CD8-positive, alpha-beta T cell (primary cell): ENCODE measurements at places on chromosomes 5 and 9.

DNA sequence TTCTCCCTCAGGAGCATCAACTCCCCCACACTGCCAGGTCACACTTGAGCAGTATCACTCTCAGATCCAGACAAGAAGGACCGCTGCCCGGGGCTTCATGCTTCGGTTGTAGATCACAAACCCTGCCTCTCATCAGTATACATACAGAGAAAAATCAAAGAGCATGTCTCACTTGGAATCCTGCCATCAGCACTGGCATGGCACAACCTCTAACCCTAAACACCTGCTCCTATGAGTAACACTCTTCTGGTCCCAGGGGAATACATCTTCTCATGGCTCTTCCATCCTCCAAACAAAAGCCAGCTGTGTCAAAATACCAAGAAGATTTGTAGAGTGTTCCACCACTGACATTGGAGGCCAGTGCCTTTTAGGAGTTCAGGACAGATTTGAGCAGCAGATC, 84.8 kb upstream of the MIER3 start:
- DNase-seq, result no peak

DNA sequence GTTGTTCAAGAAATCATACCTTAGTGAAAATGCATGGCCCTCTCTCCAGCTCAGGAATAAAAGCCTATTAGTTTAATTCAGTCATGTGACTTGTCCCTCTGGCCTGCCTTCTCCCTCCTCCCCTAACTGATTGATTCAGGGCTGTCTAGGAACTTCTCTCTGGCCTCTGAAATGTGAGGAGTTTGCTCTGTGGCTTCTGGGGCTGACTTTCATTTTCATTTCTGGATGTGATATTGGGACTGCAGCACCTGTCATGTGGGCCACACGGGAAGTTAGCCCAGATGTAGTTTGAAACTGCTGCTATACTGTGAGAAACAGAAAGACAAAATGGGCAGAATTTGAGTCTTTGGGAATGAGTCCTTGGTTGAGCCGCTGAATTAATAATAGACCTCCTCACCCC, 44.8 kb downstream of the PARP8 start:
- peak; percentile 47 for DNase-seq

- peak; percentile 52 for DNase-seq
These were observed 198.8 kb downstream of the AUH start for GRCh38 chr9:91162784-91163443.

- DNase-seq, result no peak
These were observed 103.3 kb downstream of the SYK start for GRCh38 chr9:90904706-90905478.

- DNase-seq, result no peak
These were observed 55.7 kb upstream of the DPYSL3 start for GRCh38 chr5:147565524-147565923.

- no peak for DNase-seq
These were observed 359.8 kb upstream of the FAM174A start for GRCh38 chr5:100175346-100175745.

GRCh38 chr5:81427566-81427965, 33.6 kb upstream of the ACOT12 start:
- no peak for DNase-seq

DNA sequence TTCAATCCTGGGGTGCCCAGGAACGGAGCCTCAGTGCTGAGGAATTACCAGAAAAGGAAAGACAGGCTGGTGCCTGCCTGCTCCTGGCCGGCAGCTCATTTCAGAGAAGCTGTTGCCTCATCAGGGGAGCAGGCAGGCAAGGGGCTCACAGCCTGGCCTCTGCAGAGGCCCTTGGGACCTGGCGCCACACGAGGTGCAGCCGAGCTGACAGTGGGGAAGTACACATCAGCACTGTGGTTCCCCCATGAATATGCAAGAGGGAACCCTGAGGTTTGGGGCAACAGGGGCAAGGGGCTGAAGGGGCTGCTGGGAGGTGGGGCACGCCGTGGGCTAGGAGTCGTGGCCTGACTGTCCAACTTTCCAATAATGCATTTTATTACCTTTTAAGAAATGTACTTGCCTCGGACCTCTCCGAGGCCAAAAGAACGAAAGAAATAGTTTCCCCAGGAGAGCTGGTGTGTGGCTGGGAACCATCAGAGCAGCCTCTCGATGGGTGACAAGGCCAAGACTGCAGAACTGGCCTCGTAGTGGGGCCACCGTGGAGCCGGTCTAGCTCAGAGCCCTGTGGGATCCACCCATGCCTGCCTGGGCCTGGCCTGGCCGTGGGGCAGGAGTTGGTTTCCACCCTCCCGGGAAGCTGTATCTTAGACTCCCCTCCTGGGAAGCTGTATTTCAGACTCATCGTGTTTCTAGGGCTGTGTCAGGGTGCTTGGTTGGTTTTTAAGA, 198.6 kb downstream of the PAX5 start:
- no peak for DNase-seq

DNA sequence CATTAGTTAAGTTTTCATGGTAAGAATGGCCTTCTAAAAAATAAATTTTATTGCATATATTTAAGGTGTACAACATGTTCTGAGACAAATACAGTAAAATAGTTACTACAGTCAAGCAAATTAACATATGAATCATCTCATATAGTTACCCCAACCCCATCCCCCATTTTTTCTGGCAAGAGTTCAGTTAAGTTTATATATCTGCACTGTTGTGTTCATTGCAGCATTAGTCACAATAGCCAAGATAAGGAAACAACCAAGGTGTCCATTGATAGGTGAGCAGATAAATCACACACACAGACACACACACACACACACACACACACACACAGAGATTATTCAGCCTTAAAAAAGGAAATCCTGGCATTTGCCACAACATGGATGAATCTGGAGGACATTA, 37.2 kb upstream of the OTULIN start:
- no peak for DNase-seq

- DNase-seq, result no peak
These were observed at the start of gene DIPK1B for GRCh38 chr9:136711751-136712689. TSS of gene DIPK1B (plus strand) at chr9:136712572. CDS start at chr9:136712666, 94 bp downstream.

GRCh38 chr9:29928072-29928471, 2354.8 kb upstream of the C9orf72 start:
- DNase-seq, result no peak

DNA sequence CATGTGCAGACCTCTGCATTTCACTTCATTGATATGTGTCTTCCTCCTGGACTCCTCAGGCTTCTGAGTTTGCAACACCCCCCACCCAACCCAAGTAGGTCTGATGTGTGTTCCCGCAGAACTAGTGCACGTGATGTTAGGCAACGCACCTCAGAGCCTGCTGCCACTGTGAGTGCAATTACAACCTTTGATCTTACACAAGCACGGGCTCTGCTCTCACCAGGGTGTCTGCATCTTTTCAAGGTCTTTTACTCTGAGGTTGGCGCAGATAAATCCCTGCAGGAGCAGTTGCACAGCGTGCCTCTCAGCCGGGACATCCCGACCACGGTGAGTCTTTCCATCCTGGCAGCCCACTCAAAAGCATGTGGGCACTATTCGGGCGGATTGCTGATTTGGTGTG, 80.1 kb downstream of the EGFLAM start:
- DNase-seq, result no peak

- DNase-seq, result peak; percentile 81
These were observed 40.6 kb upstream of the SAP30L start for GRCh38 chr5:154405078-154405792.

DNA sequence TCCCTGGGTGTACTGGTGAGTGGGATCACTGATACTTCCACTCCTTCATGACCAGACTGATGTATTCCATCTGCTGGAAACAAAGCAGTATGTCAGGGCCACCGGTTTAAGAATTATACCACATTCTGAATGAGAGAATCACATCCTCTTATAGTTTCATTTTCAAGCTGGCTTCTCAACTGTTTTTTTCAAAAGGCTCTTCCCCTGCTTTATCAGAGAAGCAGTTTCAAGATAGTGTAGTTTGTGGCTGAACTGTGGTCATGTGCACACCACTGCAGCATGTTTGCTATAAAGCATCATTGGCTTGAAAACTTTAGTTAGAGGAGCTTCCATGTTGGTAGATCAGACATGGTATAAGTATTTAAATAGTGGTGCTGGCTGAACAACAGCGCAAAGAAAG, 450.5 kb upstream of the CDH10 start:
- DNase-seq, result no peak

GRCh38 chr9:76351006-76351405, 43.2 kb downstream of the RFK start:
- no peak for DNase-seq

DNA sequence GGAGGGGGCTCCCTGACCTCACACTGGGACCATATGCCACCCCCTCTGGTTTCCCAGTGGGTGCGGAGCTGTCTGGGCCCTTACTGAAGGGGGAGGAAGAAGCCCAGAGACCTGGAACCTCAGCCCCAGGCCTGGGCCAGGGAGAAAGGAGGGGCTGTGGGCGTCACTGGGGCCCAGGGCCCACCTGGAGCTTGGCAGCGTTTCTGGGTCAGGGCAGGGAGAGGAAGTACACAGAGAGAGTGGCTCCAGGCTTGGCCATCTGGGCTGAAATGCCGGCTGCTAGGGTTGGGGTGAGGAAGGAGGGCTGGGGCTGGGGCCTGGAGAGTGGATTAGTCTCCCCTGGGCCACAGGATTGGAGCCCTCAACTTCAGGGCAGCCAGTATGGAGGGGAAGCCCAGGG, 6.4 kb upstream of the DAB2IP start:
- no peak for DNase-seq

- DNase-seq, result no peak
These were observed 40.6 kb downstream of the TMEM174 start for GRCh38 chr5:73213566-73213998.

DNA sequence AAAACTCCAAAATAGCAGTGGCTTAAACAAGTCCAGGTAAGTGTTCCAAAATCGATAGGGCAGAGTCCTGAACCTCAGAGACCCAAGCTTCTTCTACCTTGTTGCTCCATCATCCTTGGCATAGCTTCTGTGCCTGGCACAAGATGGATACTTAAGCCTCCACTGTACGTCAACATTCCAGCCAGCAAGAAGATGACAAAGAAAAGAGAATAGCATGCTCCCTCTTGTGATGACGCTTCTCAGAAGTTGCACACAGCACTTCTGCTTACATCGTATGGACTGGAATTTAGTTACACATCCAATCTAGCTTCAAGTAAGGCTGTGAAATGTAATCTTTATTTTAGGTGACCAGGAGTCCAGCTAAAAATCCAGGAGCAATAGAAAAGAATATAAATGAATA, 227.4 kb downstream of the ESM1 start:
- no peak for DNase-seq

DNA sequence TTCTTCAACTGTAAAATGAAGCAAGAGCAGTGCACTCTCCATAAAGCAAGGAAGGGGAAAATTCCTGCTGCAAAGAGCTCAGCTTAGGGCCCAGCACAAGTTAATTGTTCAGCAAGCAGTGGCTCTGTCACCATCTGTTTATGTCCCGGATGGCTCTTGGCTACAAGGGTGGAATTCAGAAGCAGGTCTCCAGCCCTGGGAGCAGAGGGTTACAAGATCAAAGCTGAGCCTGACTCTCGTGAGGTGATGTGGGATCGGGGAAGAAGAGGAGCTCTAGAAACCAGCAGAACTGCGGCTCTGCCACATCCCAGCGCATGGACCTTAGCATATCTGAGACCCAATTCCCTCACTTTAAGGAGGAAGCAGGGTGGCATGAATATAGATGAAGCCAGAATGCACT, 25.2 kb upstream of the OLFM1 start:
- DNase-seq, result no peak

DNA sequence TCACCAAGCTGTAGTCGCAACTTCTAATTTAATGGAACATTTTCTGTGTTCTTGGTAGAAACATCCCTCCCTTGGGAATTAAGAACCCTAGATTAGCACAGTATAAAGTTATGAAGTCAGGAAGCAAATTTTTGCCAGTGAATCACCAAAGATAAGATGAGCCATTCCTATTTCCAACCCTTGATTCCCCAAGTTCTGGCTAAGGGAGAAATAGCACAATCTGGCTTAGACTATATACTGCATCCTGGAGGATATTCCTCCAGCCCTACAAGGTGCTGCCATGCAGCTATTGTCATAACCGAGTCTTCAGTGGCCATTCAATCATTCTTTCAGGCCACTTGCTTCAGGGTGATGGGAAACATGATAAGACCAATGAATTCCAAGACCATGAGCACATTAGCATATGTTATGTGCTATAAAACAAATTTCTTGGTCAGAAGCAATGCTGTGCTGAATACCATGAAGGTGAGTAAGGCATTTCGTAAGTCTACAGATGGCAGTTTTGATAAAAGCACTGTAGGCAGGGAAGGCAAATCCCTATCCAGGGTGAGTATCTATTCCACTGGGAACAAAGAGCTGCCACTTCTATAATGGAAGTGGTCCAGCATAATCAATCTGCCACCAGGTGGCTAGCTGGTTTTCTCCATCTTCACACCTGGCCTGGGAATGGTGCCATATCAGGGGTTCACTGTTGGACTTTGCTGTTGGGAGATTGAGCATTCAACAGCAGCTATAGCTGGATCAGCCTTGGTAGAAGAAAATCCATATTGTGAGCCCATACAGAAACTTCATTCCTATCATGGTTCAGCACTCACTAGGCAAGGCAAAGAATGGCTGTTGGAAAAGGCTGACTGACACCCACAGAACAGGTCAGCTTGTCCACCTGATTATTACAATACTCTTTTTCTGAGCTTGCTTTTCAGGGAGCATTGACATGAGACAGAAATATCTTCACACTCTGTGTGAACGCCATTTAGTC, 19.6 kb upstream of the ARL15 start:
- DNase-seq, result no peak

DNA sequence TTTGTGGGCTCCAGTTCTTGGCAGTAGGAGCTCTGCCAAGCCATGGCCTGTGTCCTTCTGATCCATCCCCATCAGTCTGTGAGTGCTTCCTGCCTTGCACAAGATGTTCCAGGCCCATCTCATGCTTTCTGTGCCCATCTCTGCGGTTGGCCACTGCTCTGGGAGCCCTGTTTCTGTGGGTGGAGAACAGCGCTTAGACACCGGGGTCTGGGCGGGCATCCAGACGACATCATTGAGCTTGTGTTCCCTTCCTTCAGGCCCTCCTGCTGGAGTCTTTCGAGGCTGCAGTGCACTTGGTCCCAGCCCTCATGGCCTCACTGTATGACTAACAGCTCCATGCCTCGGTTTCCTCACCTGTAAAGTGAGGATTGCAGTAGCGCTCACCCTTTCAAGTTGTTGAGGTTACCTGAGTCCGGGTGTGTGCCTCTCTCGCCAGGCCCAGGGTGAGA, 14.9 kb upstream of the CARD19 start:
- DNase-seq, result no peak

- no peak for DNase-seq
These were observed 7.3 kb downstream of the GPBP1 start for GRCh38 chr5:57181154-57181553.

DNA sequence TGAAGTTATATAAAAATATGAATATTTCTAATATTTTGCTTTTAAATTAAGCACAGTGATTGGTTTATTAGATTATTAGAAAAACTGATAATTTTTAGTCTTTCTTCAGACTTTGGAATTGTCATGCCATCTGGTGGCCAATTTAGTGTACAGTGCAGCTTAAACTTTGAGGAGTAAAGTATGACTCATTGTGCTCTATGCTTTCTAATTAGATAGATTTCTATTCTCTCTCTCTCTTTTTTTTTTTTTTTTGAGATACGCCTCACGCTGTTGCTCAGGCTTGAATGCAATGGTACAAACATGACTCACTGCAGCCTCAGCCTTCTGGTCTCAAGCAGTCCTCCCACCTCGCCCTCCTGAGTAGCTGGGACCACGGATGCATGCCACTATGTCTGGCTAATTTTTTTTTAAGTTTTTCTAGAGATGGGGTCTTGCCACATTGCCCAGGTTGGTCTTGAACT, 42.1 kb upstream of the GPR21 start:
- peak; percentile 53 for DNase-seq
